ENCODE measurements at places on chromosomes 6 and 20.

- DNase-seq = no peak
Observed at GRCh38 chr6:168884050-168884645, 369.5 kb downstream of the THBS2 start.

GRCh38 chr20:50686821-50687220 is 4.5 kb downstream of the RIPOR3 start:
- peak; percentile 85 for DNase-seq

DNA sequence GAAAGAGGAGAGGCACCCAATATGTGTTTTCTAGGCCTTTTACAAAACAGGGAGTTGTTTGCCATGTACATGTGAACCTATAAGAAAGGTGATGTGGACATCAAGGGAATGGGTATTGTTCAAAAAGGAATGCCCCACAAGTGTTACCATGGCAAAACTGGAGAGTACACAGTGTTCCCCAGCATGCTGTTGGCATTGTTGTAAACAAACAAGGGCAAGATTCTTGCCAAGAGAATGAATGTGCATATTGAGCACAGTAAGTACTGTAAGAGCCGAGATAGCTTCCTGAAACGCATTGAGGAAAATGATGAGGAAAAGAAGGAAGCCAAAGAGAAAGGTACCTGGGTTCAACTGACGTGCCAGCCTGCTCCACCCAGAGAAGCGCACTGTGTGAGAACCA is 13.1 kb downstream of the QRSL1 start:
- DNase-seq = no peak

DNA sequence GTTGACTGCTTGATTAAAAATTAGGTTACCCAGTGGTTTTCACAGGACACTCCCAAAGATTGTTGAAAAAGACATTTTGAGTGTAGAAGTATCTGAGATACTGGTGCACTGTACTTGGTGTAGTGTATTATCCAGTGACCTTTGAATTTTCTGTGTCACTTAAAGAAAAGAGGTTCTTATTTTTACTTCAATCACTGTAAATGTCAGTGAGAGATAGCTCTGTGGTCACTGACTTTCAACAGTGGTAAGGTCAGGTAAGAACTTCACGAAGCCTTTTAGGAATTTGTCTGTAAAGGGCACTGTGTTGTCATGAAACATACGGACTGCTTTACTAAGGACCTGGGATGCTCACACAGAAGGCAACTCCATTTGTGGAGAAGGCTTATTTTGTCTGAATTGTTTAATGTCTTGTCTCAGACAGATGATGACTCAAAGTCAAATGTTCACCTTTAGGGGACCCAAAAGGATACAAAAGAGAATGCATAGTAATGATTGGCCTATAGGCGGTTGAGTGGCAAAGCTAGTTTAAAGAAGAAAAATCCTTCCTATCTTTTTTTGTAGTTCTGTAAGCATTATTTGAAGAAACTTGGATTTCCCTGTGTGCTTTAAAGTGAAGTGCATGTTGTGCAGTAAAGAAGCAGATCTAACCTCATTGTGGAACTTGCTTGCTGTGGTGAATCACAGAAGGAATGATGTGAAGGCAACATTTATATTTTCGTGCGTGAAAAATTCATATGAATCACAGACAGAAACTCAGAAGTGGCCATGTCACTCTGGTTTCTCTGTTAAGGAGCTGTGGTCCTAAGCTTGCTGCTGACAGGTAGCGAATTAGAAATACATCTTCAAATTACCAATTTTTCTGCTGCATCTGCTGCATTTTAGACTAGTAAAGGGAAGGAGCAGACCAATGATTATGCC is 47.3 kb downstream of the ZFAND3 start:
- no peak for DNase-seq

GRCh38 chr6:147675281-147675680 is 166.8 kb downstream of the SAMD5 start:
- no peak for DNase-seq

DNA sequence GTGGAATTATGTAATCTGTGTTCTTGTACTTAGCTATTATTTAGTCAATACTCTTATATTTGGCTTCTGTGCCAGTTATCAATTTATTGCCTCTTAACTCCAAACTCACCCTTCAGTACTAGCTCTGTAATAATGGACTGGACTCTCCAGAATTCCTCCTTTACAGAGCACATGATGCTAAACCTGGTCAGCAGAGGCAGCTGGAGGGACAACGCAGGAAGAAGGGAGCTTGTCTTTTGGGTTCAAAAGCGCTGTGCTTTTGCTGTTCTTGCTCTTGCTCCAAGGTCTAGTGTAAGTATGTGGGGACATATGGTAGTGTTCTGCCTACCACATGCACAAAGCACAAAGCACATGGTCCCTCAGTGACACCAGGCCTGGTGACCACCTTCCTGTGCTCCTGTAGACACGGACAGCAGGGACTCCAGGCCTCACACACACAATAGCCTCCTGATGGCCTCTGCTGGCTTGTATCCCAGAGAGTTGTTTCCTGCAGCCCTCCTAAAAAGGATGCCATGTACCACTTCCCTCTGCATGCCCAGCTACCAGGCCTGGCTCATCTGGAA is 46.1 kb downstream of the CHD6 start:
- DNase-seq = no peak

DNA sequence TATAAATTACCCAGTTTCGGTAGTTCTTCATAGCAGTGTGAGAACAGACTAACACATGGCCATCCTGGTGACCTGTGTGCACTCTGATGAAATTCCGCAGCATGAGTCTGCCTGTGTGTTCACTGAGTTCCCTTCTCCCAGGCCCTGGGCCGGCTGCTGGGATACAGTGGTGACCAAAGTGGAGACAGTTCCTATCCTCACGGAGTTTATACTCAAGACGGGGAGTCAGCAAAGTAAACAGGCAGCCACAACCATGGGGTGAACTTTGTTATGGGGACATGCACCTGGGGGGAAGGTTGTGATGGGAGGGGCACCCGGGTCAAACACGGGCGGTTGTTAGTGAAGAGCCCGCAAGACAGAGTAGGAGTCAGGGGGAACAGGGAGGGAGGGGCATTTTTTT is 202.0 kb downstream of the CDH4 start:
- no peak for DNase-seq

- peak; percentile 84 for DNase-seq
Observed at GRCh38 chr6:43491750-43492661, 14.6 kb downstream of the TJAP1 start.
